ENCODE measurements at places on chromosomes 6 and 20.

GRCh38 chr6:38480036-38480435 lies 159.7 kb downstream of the BTBD9 start:
- DNase-seq = no peak

DNA sequence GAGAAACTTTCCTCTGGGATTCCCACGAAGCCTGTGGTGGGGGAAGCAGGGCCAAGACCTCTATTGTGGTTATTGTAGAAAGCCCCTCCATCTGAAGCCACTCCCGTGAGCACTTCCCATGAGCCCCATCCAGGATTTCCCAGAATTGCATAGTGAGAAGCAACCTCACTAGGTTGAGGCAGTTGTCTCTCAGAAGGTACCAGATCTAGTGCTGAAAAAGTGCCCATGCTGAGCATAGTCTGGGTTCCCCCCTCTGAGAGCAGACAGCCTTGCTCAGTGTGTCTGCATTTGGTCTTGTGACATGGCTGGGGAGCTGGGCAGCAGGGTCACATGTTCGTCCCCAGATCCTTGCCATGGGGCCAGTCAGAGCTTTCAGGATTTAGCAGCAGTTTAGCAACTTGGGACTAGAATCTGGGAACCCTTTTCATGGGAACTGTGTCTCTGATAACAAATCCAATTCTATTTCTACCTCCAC lies 38.6 kb downstream of the SLC9A8 start:
- no peak for DNase-seq

GRCh38 chr20:13355941-13356486 lies 134.9 kb downstream of the ISM1 start:
- no peak for DNase-seq

DNA sequence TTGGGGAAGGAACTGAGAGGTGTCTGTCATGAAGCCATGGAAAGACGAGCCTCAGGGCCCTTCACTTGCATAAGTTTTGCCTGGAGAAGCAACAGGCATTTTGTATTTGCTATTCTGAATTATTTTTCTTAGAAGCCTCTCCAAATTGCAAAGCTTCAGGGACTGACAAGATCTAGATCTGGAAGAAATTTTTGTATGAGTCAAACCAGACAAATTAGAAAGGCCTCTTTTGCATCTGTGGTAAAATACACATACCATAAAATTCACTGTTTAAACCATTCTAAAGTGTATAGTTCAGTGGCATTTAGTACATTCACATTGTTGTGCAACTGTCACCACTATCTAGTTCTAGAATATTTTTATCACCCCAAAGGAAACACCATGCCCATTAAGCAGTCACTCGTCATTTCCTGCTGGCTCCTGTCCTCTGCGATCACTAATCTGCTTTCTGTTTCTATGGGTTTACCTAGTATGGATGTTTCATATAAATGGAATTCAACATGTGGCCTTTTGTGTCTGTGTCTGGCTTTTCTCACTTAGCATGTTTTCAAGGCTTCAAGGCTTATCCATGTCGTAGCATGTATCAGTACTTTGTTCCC lies 269.1 kb downstream of the PHF3 start:
- no peak for DNase-seq

GRCh38 chr6:163643866-163644265 lies 229.3 kb downstream of the QKI start:
- DNase-seq = no peak

GRCh38 chr6:13439644-13440043 lies 47.8 kb downstream of the GFOD1 start:
- no peak for DNase-seq

DNA sequence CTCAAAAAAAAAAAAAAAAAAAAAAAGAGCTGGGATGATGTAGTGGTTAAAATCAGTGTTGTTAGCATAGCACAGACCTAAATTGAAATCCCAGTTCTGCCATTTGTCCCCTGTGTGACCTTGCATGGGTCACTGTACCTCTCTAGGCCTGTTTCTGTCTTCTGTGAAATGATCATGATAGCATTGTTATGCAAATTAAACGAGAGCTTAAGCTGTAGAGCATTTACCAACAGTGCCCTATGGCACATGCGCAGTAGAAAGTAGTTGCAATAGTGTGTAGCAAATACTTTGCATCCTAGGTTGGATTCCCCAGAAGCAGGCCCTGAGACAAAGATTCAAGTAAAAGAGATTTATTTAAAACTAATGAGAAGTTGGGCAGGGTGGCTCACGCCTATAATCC lies 7.3 kb downstream of the PSORS1C2 start:
- DNase-seq = no peak

DNA sequence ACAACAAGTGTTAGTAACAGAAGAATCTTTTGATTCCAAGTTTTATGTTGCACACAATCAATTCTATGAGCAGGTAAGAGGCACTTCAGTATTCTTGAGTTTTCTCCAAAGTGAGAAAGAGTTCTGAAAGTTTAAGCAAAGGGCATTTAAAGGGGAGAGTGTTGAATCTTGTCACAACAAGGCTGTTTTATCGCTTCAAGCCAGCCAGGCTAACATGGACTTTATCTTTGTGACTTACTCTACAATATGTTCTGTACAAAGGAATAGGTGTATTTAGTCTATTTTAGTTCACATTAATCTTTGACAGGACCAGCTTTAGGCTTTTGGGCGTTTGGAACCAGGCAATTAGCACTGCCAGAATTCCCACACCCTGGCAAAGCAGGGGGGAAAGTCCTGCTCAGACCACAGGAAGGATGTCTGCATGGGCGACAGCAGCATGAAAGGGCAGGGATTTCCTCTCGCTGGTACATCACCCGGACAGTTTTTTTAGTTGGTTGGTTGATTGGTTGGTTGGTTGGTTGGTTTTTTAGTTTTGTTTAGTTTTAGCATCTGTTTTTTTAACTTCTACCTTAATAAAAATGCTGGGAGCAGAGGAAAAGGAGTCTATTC lies 395.4 kb upstream of the SOX4 start:
- no peak for DNase-seq
